ENCODE measurements at places on chromosomes 12 and 14.

- no peak for DNase-seq
Measured at GRCh38 chr12:96822641-96823040, 84.4 kb upstream of the NEDD1 start.

DNA sequence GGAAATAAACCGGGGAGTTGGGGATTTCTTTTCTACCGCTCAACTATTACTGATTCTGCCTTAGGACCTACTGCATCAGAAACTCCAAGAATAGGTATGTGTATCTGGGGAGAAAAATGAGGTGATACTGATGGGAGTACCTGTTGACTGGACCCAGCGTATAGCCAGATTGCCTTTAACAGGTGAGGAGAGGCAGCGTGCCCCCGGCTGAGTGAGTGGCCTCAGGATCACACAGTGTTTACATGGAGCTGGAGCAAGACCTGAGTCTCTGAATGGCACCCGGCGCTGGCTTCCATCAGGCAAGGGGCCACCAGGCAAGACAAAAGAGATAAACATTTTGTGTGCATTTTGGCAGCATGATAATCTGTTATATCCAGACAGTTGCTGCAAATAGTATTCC lies 496.2 kb downstream of the EGLN3 start:
- DNase-seq: no peak

DNA sequence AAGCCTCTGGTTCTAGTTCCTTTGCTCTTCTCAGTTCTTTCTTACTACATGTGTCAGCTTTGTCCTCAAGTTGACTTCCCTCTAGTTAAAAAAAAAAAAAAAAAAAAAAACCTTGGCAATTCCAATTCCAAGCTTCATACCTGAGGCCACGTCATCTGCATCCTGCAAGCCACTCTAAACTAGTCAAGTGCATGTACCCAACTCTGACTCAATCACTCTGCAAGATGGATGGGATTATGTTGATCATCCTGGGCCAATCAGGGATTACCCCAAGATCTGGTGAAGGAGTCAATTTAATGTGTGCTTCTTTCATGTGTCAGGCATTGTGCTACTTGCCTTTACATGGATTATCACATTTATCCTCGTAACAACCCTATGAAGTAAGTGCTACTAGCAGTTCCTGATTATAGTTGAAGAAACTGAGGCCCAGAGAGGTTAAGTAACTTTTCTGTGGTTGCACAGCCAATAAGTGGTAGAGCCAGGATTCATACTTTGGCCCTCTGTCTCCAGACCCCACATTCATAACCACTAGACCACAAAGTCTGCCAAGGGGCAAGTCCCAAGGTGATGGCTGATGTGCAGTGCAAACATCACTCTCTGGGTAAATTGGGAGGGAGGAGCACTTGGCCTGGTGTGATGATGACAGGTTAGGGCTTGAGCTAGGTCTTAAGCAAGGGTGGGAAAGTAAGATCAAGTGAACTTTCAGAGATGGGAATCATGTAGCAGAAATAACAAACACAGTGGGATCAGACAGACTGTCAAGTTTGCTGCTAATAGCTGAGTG lies 17.3 kb upstream of the CCND2 start:
- no peak for DNase-seq

GRCh38 chr12:41663598-41664265 lies 475.6 kb downstream of the PDZRN4 start:
- DNase-seq: no peak

DNA sequence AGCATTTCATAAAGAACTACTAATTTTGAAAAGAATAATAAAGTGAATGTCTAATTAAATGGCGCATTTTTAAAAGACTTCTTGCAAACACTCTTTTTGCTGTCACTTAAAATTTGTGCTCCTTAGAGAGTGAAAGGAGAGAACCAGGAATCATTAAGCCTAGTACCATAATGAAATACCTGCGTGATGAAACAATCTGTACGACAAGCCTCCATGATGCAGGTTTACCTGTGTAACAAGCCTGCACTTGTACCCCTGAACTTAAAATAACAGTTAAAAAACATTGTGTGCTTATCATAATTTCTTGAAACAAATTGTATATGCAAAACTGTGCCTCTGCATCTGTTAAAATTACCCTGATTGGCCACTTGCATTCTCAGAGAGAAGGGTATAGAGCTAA lies 108.1 kb downstream of the MGAT4C start:
- DNase-seq: no peak
